Adrenal gland (tissue), 19 donors: ENCODE measurements at places on chromosomes 7 and 10. TPM values are rescaled to one million over a fixed set of nuclear protein-coding genes. Genes with fewer than 3 reads are reported as not detected.

The SCRN1 gene
- polyA plus RNA-seq = 10.8 TPM

The AQP1 gene
- 17.6 TPM for polyA plus RNA-seq

The AEBP1 gene
- 198 TPM for polyA plus RNA-seq

The JAKMIP3 gene
- 0.86 TPM for polyA plus RNA-seq

DNA sequence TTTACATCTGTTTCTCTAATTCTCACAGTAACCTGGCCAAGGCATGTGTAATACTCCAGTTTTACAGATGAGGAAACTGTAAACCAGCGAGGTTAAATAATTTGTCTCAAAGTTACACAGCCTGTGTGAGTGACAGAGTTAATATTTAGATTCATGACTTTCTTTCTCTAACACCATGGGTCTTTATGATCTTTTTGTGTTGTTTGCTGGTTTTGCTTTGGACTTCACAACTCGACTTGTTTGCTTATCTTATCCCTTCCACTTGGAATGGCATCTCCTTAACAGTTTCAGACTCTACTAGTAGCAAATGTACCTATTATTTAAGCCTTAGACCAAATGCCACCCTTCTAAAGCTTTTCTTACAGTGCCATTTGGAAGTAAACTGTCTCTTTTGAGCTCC is 34.4 kb downstream of the MXI1 start:
- no peak for DNase-seq

DNA sequence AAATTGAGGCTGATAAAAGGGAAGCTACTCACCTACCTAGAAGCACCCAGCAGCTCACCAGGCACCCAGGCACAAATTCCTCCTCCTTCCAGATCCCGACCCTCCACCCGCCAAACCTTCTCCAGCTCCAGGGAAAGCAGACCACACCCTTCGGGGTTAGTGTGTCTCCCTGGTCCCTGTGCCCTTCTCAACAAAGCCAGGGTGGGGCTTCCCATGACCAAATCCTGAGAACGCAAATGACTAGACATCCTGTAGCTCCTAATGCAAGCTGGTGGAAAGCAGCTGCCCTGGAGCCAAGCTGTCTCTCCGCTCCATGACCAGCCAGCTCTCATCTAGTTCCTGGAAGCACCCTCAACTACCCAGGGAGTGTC is 4.4 kb downstream of the TBX20 start:
- DNase-seq = no peak

- DNase-seq = no peak
Observed at GRCh38 chr7:140640060-140640637, 464 bp downstream of the DENND2A start.

- peak; percentile 95 for DNase-seq
Observed at GRCh38 chr7:157404845-157405481, 68.2 kb downstream of the DNAJB6 start.

DNA sequence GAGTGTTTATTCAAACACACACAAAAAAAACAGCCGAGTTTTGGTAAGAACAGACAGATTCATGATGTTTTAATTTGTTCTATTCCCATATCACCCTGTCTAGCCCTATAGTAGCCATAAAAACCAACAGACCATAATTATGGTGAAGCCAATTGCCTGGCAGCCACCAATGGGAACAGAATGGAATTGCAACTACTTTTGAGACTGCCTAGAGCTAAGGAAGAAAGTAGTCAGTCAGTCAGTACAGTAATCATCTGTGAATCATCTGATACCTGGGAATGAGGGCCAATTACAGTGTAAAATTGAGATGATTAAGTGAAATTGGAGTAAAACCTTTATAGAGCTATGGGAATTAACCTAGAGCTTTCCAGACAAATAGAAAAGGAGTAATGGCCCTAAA is 952.7 kb upstream of the KCND2 start:
- no peak for DNase-seq

GRCh38 chr10:108323274-108323798 is 1158.8 kb upstream of the SORCS1 start:
- DNase-seq = no peak

GRCh38 chr10:92850185-92850584 is 1.9 kb downstream of the EXOC6 start:
- DNase-seq = no peak
